Left lung (tissue), 14 donors: ENCODE measurements at places on chromosomes 6 and 20. TPM values are rescaled to one million over a fixed set of nuclear protein-coding genes. Genes with fewer than 3 reads are reported as not detected.
A peak's percentile ranks its signal among the peaks of the same experiment; 100 is the strongest.

DNA sequence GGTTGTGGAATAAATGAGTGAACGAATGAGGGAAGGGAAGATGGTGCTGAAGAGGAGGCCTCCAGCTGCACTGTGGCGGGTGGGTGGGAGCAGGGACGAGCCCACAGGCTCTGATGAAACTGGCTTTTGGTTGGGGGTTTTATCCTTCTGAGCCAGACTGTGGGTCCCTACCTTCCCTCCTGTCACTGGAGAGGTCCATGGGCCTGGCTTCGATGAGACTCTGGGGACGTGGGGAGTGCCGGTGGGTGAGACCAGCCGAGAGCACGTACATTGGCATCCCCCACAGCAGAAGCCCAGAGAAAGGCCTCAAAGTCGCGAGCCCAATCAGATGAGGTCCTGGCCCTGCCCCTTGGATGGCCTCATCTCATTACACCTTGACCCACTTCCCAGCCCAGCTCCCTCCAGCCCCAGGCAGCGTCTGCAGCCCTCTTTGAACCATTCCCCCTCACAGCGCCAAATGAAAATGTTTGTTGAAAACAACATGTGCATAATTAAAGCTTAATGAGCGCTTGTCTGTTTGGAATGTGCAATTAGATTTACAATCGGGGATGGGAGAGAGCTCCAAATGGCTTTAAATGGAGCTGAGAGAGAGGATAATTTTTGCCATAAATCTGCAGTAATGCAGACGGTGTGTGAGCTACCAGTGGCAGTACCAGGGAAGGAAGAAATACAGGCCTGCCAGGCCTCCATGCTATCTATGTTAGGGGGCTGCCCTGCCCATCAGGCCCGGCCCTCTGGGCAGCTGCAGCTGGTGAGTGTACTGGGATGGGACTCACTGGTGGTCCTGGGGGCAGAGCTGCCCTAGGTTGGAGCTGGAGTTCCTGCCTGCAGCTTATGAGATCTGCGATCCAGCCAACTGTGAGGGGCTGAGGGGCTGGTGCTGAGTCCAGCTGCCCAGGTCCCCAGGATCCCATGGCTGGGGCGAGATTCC lies 47.2 kb downstream of the TOX2 start:
- no peak for DNase-seq

- DNase-seq = no peak
These were observed 176.8 kb downstream of the TASP1 start for GRCh38 chr20:13461849-13462458.

ANKRD66 gene
- total RNA-seq = not detected

- DNase-seq = no peak
These were observed 179.5 kb upstream of the TBX18 start for GRCh38 chr6:84943905-84944304.

DNA sequence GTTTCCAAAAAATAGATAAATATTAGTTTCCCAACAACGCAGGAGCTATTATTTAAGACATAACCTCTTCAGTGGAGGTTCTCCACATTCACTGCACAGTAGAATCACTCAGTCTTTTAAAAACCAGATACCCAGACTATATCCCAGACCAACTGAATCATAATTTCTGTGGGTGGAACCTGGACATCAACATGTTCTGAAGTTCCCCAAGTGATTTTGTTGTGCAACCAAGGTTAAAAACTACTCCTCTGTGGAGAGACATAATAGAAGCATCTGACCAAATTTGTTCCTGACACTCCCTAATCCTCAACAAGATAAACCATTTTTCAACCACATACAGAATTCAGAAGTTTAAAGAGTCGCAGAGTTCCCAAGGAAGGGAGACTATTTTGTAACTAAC lies 42.3 kb downstream of the STK38 start:
- no peak for DNase-seq

- DNase-seq = peak; percentile 74
These were observed 118.3 kb downstream of the SLX4IP start for GRCh38 chr20:10553326-10553984.

GRCh38 chr6:149766156-149766769 lies 16.7 kb downstream of the PCMT1 start:
- DNase-seq = no peak

DNA sequence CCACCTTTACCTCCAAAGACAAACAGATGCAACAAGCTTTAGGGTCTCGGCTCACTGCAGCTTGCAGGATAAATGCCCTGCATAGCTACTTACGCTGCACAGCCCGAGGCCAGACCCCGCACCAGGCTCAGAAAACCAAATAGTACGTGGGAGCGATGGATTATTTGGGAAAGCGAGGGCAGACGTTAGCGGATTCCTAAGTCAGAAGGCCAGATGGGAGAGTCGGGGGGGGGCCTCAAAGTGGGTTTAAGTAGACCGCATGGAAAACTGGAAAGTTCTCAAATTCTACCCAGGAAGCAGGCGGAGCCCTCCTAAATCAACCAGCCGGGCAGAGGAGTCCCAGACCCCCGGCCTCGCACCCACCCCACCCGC lies 382 bp downstream of the SFT2D1 start:
- DNase-seq = no peak

GRCh38 chr20:19045371-19045770 lies 167.1 kb upstream of the SLC24A3 start:
- no peak for DNase-seq

GRCh38 chr6:37490536-37491170 lies 9.0 kb downstream of the CCDC167 start:
- DNase-seq = peak; percentile 24

DNA sequence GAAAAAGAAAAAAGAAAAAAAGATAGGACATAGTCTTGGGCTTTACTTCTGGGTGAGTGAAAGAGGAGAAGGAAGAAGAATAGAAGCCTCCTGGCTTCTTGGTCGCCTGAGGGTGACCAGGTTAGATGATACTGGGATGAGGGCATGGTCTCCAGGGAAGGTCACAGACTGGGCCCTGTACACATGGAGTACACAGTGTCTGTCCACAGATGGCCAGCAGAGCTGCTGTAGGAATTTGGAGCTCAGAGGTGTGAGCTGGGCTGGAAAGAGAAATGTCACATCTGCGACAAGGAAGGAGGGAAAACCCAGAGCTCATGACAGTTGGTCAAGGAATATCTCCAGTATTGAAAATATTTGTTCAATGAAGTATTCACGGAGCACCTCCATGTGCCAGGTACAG lies 56.1 kb downstream of the DLGAP4 start:
- no peak for DNase-seq

- DNase-seq = no peak
These were observed 24.9 kb downstream of the MMP24OS start for GRCh38 chr20:35253010-35253409.

DNA sequence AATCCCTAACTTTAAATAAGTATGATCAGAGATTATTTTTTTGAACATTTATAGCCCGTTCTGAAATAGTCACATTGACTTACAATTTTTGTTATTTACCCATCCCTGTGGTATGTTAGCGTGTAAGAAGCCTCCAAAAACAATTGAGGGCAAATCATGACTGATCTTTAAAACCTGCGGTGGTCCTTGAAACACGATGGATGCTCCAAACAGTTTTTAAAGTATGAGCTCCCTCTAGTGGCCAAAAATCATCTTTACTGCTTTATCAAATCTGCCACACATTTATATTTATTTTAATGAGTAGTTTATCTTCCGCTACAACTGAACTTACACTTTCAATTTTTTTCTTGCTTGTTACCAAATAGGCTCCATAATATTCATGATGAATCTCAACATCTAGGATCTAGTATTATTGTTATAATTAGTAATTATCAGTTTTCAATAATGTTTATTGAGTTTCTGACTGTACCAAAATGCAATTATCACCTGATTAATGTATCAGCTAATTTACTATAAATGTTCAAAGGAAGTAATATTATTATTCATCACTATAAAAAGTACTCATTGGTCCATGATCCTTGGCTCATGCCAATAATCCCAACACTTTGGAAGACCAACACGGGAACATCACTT lies 52.2 kb downstream of the MARCKS start:
- no peak for DNase-seq

DNA sequence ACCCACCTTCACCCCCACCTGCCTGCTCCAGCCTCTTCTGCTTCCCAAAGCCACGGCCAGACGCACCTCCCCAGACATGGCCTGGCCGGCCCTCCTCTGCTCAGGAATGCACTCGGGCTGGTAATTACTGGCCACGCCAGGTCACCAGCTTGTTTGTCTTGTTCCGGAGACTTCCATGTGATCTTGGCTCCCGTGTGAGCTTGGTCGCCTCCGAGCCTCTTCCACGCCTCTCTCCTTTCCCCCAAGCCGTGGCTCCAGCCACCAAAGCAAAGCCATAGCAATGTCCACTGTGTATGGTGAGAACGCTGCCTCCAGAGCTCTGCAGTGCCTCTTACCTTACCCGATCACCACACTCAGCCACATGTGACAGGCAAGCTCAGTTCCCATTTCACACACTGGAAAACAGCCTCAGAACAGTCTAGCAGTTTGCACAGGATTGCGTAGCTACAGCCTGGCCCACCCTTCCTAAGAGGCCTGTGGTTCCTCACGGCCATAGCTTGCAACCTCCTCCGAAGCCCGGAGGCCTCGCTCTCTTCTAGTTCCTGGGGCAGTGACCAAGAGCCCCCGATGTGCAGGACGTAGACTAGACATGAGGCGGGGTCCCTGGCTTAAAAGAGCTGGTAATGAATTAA lies 48.1 kb upstream of the AFDN start:
- no peak for DNase-seq

GPX5 gene
- total RNA-seq = not detected

GRCh38 chr6:167568407-167569024 lies 243.6 kb downstream of the TTLL2 start:
- DNase-seq = no peak

NRSN2 gene
- 38.8 TPM for total RNA-seq

CLVS2 gene
- total RNA-seq = not detected

- DNase-seq = no peak
These were observed 7.2 kb upstream of the THEMIS start for GRCh38 chr6:127907960-127908640.

GRCh38 chr6:10800810-10801209 lies 37.5 kb downstream of the MAK start:
- DNase-seq = no peak

GRCh38 chr20:47859278-47859677 lies 74.0 kb upstream of the SULF2 start:
- no peak for DNase-seq

MOCS3 gene
- total RNA-seq = 3.6 TPM

- peak; percentile 64 for DNase-seq
These were observed 14.2 kb downstream of the TRAF3IP2 start for GRCh38 chr6:111591370-111591900.
